ENCODE measurements at places on chromosomes 3 and 15.

DNA sequence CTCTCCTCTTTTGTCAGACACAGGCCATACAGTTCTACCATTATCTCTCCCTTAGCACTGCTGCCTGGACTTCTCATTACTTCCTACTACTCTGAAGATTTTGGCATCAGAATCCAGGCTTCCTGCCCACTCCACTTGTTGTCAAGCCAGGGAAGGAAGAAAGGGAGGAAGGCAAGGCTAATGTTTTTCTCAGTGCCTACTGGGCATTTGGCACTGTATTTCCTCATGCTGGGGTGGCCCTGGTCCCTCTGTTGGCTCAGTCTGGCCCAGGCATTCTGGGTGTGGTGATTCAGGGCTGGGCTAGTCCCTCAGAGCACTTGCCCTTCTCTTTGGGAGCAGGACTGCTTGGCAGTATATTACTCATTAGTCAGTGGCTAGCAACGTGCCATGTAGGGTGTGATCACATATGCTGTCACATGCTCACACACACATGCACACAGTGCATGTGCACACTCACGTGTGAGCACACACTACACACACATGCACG is 52.9 kb downstream of the BSN start:
- DNase-seq = no peak

- peak; percentile 80 for DNase-seq
Observed at GRCh38 chr15:66707310-66708082, 5.5 kb downstream of the SMAD6 start.

GRCh38 chr3:111087924-111088469 is 16.4 kb downstream of the NECTIN3 start:
- DNase-seq = no peak

GRCh38 chr15:42138411-42138810 is 18.0 kb downstream of the PLA2G4F start:
- no peak for DNase-seq

GRCh38 chr3:186544281-186544680 is at the start of gene CRYGS:
Gene CRYGS (minus strand): TSS chr3:186544380. CDS start chr3:186544326, 54 bp downstream.
- DNase-seq = no peak

- DNase-seq = no peak
Observed at GRCh38 chr3:78610462-78611125, 1157.2 kb downstream of the ROBO1 start.

- DNase-seq = no peak
Observed at GRCh38 chr3:123299581-123299980, 97.8 kb downstream of the SEC22A start.

DNA sequence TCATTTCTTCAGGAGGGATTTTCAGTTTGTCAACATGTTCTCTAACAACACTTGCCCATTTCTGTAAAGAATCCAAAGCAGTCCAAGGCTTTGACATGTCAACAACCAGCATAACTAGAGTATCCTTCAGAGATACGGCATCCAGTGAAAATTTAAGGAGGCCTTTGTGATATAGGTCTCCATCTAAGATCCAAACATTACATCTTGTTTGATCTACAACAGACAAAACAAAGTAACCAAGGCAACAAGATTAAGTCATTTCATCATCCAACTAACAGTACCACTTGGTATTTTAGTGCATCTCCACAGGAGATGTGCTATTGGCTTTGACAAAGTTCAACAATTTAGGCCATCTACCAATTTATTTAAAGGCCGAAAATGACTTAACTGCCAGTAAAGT is 25.8 kb downstream of the DYNC1LI1 start:
- no peak for DNase-seq

GRCh38 chr15:35244227-35244626 is 159.1 kb upstream of the NANOGP8 start:
- no peak for DNase-seq

- DNase-seq = no peak
Observed at GRCh38 chr3:68999605-69000004, 13.9 kb downstream of the EOGT start.

DNA sequence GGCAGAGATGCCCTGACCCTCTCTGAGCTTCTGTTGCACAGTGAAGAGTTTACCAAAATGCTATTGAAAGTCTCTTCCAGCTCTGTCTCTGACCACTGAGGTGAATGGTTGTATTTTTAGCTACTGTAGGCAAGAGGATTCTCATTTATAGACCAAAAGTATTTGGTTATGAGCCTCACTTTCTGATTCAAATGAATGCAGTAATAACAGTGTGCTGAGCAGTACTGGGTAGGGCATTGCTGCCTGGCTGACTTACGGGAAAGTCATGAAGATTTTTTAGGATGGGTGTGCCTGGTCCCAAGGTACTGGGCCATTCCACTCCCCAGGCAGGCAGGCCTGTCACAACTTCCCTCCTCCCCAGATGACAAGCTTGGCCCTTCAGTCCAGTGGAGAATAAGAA is 15.5 kb downstream of the PLA1A start:
- no peak for DNase-seq
